ENCODE measurements at places on chromosomes 6 and 20. TPM values are rescaled to one million over a fixed set of nuclear protein-coding genes. Genes with fewer than 3 reads are reported as not detected.

Gene LAMA4
- 1.5 TPM for total RNA-seq

Gene WFDC12
- not detected for total RNA-seq

Gene LY6G6F
- total RNA-seq, result not detected

Gene CCN2
- total RNA-seq, result 197 TPM

Gene KCNB1
- 2.7 TPM for total RNA-seq

Gene AMD1
- total RNA-seq, result 163 TPM

Gene GPR6
- total RNA-seq, result not detected

Gene MAFB
- total RNA-seq, result 0.15 TPM

Gene BFSP1
- 4.6 TPM for total RNA-seq

Gene IMPG1
- not detected for total RNA-seq

Gene NOTCH4
- 0.76 TPM for total RNA-seq

Gene TMEM74B
- 3.9 TPM for total RNA-seq

Gene TOX2
- 14.2 TPM for total RNA-seq

Gene SLC12A5
- total RNA-seq, result 11.1 TPM

Gene HIVEP2
- 2.1 TPM for total RNA-seq

Gene TP53TG5
- not detected for total RNA-seq

Gene SASH1
- 2.7 TPM for total RNA-seq

Gene AVP
- total RNA-seq, result not detected

Gene GRIK2
- total RNA-seq, result 0.36 TPM

Gene BNIP5
- 0.05 TPM for total RNA-seq

Gene GSTA3
- not detected for total RNA-seq

Data from A549 treated with Hydrocortisone at 1 μM for 4 hours (cell line).